Activated CD8-positive, alpha-beta memory T cell treated with anti-CD3 and anti-CD28 coated beads for 1 hour (primary cell): ENCODE measurements at places on chromosomes 1 and 21.

DNA sequence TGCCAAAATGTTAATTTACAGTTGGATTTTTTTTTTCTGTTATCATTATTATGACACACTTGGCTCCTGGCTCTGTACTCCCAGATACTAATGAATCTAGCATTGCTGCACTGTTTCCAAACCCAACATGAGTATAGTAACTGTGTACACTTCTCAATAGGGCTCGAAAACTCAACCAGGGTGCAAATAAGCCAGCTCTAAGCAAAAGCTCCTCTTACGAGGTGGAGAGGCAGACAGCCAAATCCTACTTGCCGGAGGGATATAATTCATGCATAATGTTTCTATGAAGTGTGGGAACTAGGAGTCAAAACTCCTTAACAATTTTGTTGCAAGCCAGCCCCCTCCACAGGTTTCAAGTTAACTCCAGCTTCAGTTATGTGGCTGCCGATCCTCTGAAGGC lies 510.4 kb upstream of the ZP4 start:
- DNase-seq, result no peak

DNA sequence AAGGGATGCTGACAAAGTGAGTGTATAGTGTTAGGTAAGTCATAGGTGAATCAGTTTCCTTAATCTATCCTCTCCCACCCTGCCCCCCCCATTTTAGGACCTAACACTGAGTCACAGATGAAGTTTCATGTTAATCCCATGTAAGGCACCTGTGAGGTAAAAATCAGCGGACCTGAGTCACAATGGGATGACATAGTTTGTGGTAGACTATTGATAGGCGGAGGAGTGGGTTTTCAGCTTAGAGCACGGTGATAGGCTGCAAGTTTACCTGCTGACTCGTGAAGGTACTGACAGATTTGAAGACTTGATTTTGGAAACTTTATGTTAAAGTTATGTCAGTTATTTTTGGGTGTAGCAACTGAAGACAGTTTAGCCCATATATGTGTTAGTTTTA lies 1.7 kb downstream of the TOR1AIP1 start:
- peak; percentile 48 for DNase-seq

- no peak for DNase-seq
Observed at GRCh38 chr1:53899206-53899628, 5.2 kb downstream of the DIO1 start.

DNA sequence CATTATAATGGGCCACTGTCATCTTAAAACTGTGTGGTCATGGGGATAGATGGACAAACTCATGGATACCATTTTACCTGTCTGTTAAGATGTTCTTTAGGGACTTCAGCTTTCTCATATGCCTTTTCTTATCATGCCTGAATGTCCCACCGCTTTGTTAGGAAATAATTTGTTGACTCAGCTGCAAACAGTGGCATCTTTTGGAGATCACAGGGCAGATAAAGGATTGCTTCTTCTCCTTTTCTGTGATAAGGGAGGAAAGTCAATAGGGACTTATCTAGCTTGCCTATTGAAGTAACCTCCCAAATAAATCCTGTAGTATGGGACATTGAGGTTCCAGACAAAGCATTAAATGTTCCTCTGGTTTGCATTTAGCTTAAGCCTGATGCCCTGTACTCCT lies 79.8 kb upstream of the KIAA0040 start:
- DNase-seq, result no peak

DNA sequence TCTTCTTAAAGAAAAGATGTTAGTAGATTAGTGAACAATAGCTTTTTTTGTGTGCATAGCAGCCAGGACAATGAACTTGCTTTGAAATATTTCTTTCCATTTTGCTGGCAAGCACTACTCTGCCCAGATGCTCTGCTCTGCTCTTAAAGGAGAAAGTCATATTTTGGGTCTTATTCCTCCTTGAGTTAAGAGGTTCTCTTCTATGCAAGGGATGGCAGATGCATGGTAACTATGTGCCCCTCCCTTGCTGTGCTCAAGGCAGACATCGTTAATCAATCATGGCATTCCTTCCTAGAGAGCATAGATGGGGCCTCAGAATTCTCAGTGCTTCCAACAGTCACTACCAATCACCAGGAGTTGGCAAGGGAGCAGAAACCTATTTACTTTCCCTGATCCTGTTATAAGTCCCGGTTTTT lies 27.6 kb downstream of the NIPAL3 start:
- no peak for DNase-seq

- no peak for DNase-seq
Observed at GRCh38 chr1:101178341-101178687, 58.5 kb upstream of the S1PR1 start.

- DNase-seq, result no peak
Observed at GRCh38 chr1:25338986-25339385, 852 bp downstream of the TMEM50A start.
